ENCODE measurements at places on chromosomes 5 and 9.

- DNase-seq, result no peak
Observed at GRCh38 chr5:42842921-42843641, 31.4 kb upstream of the SELENOP start.

DNA sequence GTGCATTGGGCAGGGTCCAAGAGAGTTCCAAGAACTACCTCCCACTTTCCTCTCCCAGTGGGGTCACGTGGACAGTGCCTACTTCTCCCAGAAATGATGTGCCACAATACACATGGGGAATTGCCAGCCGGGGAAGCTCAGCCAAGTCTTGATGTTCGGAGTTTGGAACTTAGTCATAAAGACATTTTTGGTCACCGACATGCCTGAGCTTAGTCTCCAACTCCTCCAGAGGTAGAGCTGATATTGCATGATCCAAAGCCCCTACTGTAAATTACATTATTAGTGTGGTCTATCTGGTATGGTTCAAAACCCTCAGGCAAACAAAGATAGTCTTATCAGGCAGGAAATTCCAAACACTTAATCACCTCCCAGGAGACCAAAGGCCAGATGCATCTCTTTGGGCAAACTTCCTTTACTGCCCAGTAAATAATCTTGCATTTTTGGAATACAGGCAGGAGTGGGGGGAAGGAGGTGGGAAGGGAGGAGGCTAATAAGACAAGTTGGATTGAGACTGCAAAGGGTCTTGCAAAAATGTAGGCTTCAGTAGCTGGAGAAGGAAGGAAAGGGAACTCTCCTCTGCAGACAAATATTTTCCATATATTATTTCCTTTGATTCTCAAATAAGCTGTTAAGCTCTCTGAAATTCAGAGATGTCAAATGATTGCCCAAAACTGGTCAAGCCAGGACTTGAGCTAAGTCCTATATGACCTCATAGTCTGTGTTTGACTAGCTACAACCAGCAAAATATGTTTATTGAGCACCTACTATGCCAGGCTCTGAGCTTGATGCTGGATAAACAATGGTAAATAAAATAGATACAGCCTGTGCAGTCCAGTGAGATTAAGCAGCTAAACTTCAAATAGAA lies 99.4 kb downstream of the DRD1 start:
- no peak for DNase-seq

DNA sequence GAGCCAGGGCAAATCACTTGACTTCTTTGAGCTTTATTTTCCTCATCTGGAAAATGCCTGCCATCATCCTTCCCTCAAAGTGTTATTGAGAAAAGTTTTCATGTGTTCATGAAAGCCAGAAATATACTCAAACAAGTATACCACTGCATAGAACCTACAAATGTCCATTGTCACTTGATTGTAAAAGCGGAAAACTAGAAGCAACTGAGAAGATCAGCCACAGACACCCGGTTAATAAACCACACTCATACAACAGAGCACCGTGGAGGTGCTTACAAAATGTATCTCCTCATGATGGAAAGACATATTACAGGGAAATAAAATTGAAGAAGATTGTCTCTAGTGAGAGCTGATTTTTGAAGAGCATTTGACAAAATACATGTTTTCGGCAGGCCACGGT lies 117.2 kb upstream of the MSX2 start:
- DNase-seq, result no peak

GRCh38 chr5:53507013-53507412 lies 26.6 kb downstream of the FST start:
- DNase-seq, result no peak

DNA sequence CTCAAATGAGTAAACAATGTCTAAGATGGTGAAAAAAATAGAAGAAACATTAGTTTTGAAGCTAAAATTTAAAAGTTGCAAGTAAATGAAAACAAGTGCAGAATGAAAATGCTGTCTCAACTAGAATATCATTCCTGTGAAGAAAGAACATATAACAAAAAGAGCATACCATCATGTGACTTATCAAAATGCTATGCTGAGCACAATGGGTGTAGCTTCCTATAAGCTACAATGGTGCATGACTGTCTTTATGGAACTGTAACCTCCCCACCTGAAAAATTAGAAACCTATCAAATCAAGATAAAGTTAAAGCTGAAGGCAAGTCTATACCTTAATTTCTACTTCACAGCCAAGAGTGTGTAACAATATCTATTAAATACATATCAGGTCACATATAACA lies 192.0 kb downstream of the AP3B1 start:
- DNase-seq, result no peak

GRCh38 chr5:91281401-91281800 lies 101.7 kb downstream of the ARRDC3 start:
- no peak for DNase-seq

DNA sequence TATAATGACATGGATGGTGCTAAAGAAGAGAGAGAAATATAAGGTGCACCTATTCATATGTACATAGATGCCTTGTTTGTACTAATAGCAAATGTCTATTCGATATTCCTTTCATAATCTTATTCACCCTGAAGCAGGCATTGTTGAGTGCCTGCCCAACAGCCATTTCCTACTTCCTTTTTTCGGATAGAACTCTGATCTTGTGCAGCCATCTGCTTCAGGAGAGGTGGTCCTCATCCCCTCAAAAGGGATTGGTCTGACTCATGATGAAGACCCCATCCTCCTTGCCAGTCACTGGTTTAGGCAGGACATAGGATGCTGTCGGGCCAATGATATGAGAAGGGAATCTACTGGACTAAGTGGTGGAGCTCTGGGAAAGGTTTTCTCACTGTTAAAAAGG lies 8.4 kb upstream of the RANBP3L start:
- no peak for DNase-seq

DNA sequence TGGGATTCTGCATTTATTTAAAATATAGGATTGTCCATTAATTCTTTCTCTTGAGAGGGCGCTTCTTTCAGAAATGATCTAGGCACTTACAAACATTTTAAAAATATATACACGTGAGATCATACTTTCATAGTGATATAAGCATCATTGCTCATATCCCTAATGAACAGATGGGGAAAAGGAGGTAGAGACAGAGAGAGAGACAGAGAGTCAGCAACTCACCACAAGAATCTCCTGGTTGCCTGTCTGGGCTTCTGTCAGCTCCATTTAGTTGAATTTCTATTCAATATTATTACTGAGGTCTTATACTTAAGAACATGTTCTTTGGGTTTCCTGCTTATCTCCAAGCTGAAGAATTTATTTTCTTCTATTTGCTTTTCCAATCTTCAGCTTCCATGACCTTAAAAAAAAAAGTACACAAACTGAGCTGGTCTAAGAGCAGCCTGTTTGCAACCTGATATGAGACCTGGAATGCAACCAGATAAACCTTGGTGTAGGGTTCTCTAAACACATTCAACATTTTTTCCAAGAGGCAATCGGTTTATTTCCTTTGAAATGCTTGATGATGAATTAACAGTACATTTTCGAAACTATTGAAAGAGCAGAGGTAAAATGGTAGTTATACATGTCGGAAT lies 51.6 kb upstream of the LIFR start:
- DNase-seq, result no peak

- DNase-seq, result no peak
Observed at GRCh38 chr5:176389135-176390123, 878 bp downstream of the HIGD2A start.

DNA sequence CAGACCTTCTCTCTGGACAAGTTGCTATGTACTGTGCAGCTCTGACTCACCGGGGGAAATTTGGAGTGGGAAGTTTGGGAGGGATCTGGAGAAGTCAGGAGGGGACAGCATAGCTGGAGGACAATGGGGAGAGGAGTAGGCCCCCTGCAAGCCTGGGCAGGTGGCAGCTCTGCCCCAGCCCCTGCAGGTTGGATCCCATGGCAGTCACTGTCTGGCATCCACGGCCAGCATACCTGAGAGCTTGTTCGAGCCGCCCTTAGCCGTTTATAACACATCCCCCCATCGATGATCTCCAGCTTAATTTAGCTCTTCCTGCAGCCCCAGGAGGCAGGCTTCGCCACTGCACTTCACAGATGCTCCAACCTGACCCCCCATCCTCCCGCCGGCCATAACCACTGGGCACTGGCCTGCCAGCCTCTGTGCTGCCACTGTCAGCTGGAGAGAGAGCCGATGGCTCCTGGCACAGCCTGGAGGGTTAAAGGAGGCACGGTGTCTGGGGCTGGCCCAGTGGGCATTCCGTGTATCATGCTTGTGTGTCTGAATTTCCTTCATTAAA lies 57.7 kb upstream of the RNU6ATAC start:
- no peak for DNase-seq

DNA sequence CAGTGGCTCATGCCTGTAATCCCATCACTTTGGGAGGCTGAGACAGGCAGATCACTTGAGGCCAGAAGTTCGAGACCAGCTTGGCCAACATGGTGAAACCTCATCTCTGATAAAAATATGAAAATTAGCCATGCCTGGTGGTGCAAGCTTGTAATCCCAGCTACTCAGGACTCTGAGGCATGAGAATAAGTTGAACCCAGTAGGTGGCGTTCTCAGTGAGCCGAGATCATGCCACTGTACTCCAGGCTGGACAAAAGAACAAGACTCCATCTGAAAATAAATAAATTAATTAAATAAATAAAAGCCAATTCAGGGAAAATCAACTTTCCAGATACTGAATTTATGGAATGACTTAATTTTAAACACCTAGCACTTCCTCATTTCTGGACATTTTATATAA lies 1722.1 kb downstream of the MAT2B start:
- DNase-seq, result no peak

DNA sequence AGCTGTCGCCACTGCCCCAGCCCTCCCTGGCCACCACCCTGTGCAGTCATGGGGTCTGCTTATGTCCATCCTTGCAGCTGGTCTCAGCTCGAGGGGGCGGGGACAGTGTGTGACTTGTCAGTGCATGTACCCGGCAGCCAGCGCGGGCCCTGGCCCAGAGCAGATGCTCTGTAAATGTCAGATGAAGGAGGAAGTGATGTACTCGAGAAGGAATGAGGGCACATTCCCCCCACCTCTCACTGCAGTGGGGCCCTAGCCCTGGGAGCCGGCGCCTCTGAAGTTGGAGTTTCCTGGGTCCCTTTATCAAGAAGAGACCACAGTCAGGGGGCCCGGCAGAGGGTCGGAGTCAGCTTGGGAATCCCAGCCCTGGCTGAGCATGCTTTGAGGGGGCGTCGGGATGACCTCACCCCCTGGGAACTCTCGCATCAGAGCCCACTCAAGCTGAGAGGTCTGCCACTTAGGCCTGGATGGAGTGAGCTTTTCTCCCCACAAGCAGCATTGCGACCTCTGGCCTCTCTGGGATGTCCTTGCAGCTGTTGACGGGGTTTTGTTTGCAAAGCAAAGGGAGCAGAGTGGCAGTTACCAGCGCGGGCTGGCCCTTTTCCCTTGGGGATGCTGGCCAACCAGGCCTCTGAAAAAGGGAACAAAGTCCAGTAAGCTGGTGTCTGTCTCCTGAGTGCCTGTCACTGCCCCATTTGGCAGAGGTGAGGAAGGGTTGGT lies 19.0 kb downstream of the NEURL1B start:
- DNase-seq, result no peak

DNA sequence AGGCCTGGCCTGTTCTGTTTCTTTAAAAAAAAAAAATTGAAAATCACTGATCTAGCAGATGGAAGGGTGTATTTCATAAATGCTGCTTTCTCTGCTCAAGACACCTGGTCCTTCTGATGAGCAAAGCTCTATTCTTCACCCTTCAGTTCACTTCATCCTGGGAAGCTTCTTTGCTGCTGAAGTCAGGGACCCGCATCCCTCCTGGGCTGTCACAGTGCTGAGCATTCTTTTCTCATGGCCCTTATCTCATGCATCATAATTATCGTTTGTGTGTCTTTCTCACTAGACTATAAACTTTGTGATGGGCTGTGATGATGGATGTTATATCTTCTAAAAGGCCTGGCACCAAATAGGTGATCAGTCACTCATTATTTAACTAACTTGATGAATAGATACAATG lies 461.0 kb downstream of the GADD45G start:
- DNase-seq, result no peak

DNA sequence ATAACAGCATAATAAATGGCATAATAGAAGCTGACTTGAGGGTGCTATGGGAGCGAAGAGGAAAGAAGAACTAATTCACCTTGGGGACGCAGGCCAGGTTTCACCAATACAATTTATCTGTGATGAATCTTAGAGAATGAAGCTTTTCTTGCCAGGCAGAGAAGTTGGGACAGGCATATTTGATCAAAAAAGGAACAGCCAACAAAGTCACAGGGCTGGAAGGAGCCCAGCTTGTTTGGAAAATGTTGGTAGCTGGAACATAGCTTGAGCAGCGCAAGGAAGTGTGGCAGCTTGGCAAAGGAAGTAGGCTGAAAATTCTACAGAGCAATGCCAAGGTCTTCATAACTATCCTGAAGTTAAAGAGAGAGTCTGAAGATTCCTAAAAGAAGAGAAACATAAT lies 181.5 kb upstream of the OR13F1 start:
- no peak for DNase-seq

DNA sequence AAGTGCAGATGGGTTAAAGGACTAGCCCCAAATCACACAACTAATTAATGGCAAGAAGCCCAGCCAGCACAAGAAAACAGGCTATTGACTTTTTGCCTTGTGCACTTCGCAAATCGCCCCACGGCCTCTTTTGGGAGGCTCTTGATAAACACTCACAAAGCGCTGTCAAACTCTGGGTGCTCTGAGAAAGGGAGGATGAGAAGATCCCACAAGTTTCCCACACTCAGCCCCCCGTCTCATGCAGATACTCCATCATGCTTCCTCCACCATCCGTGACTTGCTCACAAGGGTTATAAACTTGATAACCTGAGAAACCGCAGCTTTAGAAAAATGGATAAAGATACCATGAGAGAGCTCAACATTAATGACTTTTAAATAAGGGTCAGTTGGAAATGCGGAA lies 219.7 kb downstream of the EBF1 start:
- DNase-seq, result no peak

GRCh38 chr9:137464291-137464999 lies 5.3 kb upstream of the NSMF start:
- no peak for DNase-seq

DNA sequence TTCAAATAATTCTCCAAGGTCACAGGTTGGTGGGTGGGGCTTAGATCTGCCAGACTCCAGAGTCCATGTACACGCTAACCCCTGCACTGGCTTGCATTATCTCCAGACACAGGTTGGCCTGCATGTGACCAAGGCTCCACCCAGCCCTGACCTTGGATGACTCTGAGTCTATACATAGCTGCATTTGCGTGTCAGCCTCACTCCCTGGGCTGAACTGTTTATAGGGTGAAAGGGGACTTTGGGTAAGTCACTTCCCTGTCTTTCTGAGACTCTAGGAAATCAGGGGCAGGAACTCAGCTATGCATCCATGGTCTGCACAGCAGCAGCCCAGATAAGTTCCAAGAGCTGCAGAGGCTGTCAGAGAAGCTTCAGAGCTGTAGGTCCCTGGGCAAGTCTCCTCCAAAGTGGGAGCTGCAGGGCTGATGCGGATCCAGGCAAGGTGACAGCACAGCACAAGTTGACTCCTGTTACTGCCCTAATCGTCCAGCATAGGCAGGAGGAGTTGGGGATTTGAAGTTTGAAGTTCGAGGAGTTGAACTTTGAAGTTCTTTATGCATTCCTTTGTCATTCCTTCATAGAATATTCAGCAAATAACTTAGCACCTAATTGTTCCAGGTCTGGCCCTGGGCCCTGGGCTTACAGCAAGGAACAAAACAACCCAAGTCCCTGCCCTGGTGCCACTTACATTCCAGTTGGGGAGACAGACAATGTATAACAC lies 53.4 kb downstream of the SLC22A5 start:
- DNase-seq, result no peak

- DNase-seq, result no peak
Observed at GRCh38 chr9:101369286-101369685, 15.5 kb downstream of the BAAT start.

GRCh38 chr5:132674671-132675506 lies 1.1 kb downstream of the IL4 start:
- DNase-seq, result peak; percentile 29
